Stimulated activated CD4-positive, alpha-beta T cell treated with anti-CD3 and anti-CD28 coated beads, Interleukin-4, amount 100 ng/mL, for 1 hour (primary cell): ENCODE measurements at places on chromosomes 3 and 15.

GRCh38 chr15:83327041-83327440 is 42.6 kb upstream of the BNC1 start:
- DNase-seq: no peak

GRCh38 chr15:49621887-49622286 is 1.0 kb downstream of the DTWD1 start:
- DNase-seq: no peak

GRCh38 chr15:81811736-81812135 is 234.1 kb downstream of the MEX3B start:
- no peak for DNase-seq

GRCh38 chr3:149384911-149385321 is 7.5 kb upstream of the TM4SF1 start:
- no peak for DNase-seq

GRCh38 chr3:132136334-132136716 is 101.5 kb upstream of the CPNE4 start:
- no peak for DNase-seq

DNA sequence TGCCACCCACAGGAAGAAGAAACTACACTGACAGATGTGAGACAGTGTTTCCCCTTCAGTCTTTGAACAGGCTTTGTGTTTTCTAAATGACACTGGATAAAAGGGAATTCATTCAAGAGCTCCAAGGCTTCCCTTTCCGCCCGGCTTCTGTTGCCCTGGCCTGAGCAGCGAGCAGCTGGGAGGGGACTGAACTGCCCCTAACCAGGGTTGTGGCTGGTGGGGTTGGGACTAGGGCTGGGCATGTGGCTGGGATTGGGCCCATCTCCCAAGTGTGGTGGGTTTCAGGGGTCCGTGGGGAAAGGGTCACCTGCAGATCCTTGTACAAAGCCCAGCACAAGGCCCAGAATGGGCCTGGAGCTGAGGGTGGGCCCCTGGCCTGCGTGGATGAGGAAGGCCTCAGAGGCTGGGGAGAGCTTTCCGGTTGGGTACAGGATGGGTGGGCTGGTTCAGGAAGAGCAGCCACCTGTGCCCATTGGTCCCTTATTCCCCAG is 10.4 kb downstream of the VILL start:
- DNase-seq: no peak

DNA sequence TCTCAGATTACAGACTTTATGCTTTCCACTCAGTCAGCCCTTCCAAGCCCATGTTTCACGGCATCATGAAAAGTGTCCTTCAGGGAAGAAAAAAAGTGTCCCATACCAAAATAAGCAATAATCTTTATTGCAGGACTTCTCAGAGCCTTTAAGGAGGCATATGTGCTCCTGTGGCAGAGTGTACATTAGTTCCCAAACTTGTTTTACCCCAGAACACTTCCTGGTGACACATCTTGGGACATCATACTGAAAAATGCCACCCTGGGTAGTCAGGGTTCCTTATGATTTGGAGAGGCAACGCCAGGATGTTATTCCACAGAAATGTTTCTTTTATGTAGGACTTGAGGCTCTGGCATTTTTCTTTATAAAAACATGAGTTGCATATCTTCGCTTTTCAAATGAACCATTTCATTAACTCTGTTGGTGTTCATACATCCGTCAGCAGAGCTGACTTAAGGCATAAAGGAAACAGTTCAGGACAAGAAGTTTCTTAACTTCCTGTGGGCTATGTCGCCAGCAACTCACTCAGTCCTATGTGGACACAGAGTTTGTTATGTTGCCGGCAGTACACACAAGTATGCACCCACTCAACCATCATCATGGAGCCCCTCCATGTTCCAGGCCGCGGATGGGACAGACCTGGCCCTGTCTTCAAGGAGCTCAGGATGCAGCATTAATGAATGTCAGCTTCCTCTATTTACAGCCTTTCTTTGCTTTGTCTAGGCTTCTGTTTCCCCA is 63.8 kb downstream of the CASR start:
- no peak for DNase-seq

- DNase-seq: no peak
Observed at GRCh38 chr3:12270976-12271375, 17.9 kb upstream of the PPARG start.

GRCh38 chr15:40250771-40251483 is 12.1 kb downstream of the PAK6 start:
- DNase-seq: no peak

- no peak for DNase-seq
Observed at GRCh38 chr3:127444761-127445160, 145.8 kb downstream of the TPRA1 start.

- DNase-seq: no peak
Observed at GRCh38 chr15:58260205-58260724, 122.1 kb downstream of the AQP9 start.

DNA sequence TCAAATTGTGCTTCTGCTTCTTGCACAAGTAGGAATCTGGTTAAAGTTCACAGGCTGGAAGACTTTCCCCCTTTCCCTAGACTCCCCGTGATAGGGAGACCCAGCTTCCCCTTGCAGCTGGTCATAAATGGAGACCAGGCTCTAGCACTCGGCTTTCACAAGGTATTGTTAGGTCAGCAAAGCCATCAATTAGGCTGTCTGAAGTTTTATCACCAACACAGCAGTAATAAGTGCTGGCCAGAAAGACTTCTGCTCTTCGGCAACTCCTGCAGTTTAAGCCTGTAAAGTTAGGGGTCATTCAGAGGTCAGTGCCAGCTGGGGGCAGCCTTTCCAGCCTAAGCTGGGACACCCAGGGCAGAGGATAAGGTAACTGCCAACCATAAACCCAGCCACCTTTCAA is 203.4 kb downstream of the MEIS2 start:
- DNase-seq: no peak

- DNase-seq: peak; percentile 27
Observed at GRCh38 chr3:37861620-37862041, at the start of gene CTDSPL. Gene CTDSPL (plus strand): TSS chr3:37861880. CDS start chr3:37862200, 320 bp downstream.

GRCh38 chr3:12187448-12188327 is 29.0 kb upstream of the TIMP4 start:
- peak; percentile 57 for DNase-seq
